ENCODE measurements at places on chromosomes 7 and 10. TPM values are rescaled to one million over a fixed set of nuclear protein-coding genes. Genes with fewer than 3 reads are reported as not detected.

DNA sequence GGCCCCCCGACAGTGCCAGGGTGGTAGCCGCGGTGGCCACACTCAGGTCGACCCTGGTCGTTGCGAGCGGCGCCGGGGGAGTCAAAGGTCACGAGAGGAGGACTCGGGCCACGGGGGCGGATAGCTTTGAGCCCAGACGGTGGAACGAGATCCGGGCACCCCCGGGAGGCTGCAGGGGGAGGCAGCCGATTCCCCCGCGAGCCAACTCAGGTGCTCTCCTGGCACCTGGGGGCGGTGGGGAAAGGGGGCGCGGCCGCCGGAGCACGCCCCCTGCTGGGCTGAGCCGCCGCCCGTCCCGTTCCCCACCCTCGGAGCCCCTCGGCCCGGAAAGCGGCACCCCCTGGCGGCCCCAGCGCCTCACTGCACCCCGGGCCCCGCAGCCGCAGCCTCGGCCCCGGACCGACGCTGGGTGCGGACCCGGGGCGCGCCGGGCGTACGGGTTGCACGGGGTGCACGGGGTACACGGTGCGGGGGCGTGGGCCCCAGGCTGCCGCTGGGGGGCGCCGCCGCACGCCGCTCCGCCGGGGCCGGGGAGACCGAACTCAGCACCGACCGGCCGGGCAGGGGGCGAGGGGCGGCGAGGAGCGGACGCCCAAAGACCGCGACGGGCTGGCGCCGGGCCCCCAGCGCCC, 521 bp upstream of the NYAP1 start:
- H3K36me3 ChIP-seq = no peaks in the 10 kb centered on the region
- no peak overlapping the region for H3K27ac ChIP-seq
- 0 out of 2 replicates have a peak, but pooled peaks cover 2% of the 10 kb centered on the region for H3K27me3 ChIP-seq
- H3K4me1 ChIP-seq = peaks cover 60% of the 10 kb centered on the region
- peak overlapping the region; percentile 46 for H3K4me3 ChIP-seq

GRCh38 chr7:11176985-11177555, 203.4 kb downstream of the PHF14 start:
- no peak for DNase-seq
- no peaks in the 10 kb centered on the region for H3K4me1 ChIP-seq
- H3K27ac ChIP-seq = no peak overlapping the region
- no peaks in the 10 kb centered on the region for H3K27me3 ChIP-seq

DNA sequence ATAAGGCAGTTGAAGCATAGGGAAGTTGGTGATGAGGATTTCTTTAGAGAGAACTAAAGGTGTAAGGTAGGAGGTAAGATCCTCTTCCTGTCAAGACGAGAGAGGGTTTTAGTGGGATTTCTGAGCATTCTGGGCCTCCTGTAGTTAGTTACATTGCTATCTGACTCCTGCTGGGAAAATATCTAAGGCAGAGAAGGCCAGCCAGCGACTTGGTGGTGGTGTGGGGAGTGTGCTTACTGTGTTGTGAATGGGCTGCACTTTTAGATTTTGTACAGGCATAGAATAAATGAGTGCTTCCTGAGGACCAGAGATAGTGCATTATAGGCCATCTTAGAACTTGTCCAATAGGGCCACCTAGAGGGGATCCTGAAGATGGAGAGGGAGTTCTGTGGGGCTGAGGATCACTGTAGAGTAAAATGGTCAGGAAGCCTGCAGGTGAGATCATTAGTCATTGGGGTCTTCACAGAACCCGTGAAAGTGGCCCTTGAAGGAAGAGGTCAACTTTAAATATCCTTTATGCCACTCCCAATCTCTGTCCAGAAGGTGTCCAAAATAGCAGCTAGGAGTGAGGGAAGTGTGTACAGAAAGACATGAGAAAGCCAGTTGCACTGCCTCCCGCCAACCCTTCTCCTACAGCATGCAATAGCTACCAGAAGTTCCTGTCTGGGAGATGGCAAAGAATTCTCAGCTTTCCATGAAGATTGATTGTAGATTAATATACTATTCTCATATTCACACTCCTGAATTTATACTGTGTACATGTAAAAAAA, 266.6 kb downstream of the POLR1F start:
- DNase-seq = no peak
- H3K27me3 ChIP-seq = no peaks in the 10 kb centered on the region
- H3K4me1 ChIP-seq = no peaks in the 10 kb centered on the region
- no peak overlapping the region for H3K27ac ChIP-seq

The CTAGE4 gene
- total RNA-seq = not detected

DNA sequence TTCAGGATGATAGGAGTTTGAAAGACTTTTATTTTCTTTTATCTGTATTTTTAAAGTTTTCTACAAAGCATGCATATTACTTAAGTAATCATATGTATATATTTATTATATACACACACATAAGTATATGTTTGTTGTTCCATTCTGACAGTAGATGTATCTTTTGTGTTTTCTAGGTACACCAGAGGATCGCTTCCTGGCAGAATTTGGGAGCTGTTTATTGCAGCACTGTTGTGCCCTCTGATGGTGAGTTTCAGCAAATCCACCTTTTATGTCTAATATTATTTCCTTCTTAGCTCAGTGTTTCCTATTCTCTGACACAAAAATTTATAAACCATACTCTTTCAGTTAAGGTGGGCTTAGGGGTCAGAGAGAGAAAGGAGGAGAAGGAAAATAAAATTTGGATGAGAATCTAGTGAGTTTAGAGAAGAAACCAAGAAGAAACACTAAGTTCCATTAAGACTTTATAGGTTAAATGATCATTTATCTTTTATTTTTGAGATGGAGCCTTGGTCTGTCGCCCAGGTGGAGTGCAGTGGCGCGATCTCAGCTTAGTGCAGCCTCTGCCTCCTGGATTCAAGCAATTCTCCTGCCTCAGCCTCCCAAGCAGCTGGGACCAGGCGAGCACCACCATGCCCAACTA, 59.2 kb upstream of the OIT3 start:
- H3K4me1 ChIP-seq = 0 out of 2 replicates have a peak, but pooled peaks cover 4% of the 10 kb centered on the region
- no peak overlapping the region for H3K27ac ChIP-seq
- no peak overlapping the region for H3K4me3 ChIP-seq
- H3K27me3 ChIP-seq = no peaks in the 10 kb centered on the region
- peak; percentile 53 for DNase-seq

Measured in HepG2 (cell line).